Activated CD4-positive, alpha-beta T cell treated with anti-CD3 and anti-CD28 coated beads, Interleukin-2, amount 10 ng/mL, durations not matched to agents 24 days and 14 days (primary cell): ENCODE measurements at places on chromosomes 3 and 15. TPM values are rescaled to one million over a fixed set of nuclear protein-coding genes. Genes with fewer than 3 reads are reported as not detected.

- no peak overlapping the region for H3K27ac ChIP-seq
- no peaks in the 10 kb centered on the region for H3K36me3 ChIP-seq
- DNase-seq: no peak
- no peaks in the 10 kb centered on the region for H3K4me1 ChIP-seq
- H3K4me3 ChIP-seq: no peak overlapping the region
- no peaks in the 10 kb centered on the region for H3K27me3 ChIP-seq
Observed at GRCh38 chr3:159378396-159379194, 576.7 kb downstream of the MFSD1 start.

- peaks cover 7% of the 10 kb centered on the region for H3K27me3 ChIP-seq
- H3K4me1 ChIP-seq: no peaks in the 10 kb centered on the region
- H3K27ac ChIP-seq: no peak overlapping the region
- no peak overlapping the region for H3K4me3 ChIP-seq
- DNase-seq: no peak
- H3K36me3 ChIP-seq: no peaks in the 10 kb centered on the region
Observed at GRCh38 chr3:149403443-149403842, 26.0 kb upstream of the TM4SF1 start.

- H3K36me3 ChIP-seq: peaks cover 2% of the 10 kb centered on the region
- DNase-seq: no peak
- no peak overlapping the region for H3K4me3 ChIP-seq
- H3K27ac ChIP-seq: no peak overlapping the region
- H3K4me1 ChIP-seq: peaks cover 3% of the 10 kb centered on the region
Observed at GRCh38 chr3:152477422-152477821, 208.7 kb downstream of the MBNL1 start.

GRCh38 chr15:67579164-67579563, 36.7 kb downstream of the MAP2K5 start:
- H3K4me1 ChIP-seq: peaks cover 3% of the 10 kb centered on the region
- H3K36me3 ChIP-seq: peaks cover 4% of the 10 kb centered on the region
- no peak overlapping the region for H3K27ac ChIP-seq
- no peaks in the 10 kb centered on the region for H3K27me3 ChIP-seq
- DNase-seq: no peak
- H3K4me3 ChIP-seq: no peak overlapping the region

GRCh38 chr3:142778541-142778940, 54.7 kb downstream of the TRPC1 start:
- no peak for DNase-seq
- H3K27me3 ChIP-seq: no peaks in the 10 kb centered on the region
- H3K4me1 ChIP-seq: no peaks in the 10 kb centered on the region
- H3K4me3 ChIP-seq: no peak overlapping the region
- no peaks in the 10 kb centered on the region for H3K36me3 ChIP-seq
- no peak overlapping the region for H3K27ac ChIP-seq

DNA sequence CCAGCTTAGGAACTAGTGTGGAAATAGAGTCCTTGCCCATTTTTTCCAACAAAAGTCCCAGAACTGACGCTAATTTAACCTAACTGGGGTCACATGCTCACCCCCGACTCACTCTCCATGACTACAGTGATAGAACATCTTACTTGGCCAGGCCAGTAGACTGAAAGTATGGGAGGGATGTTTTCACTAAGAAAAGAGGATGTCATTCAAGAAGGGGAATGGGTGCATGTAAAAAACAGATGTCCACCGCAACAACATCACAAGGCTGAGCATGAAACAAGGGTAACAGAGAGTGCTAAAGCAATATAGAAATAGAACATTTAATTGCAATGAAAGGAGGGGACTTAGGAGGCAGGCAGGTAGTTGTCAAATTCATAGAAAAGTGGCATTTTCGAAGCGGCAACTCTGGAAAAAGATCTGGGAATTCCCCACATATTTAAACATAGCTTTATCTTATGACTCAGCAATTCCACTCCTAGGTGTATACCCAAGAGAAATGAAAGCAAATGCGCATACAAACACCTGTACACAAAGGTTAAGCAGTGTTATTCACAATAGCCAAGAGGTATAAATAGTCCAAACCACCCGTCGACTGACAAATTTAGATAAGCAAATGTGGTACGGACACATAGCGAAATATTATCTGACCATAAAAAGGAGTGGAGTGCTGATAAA, 41.1 kb upstream of the UBE2E2 start:
- no peaks in the 10 kb centered on the region for H3K27me3 ChIP-seq
- no peak for DNase-seq
- no peak overlapping the region for H3K27ac ChIP-seq
- H3K36me3 ChIP-seq: no peaks in the 10 kb centered on the region
- H3K4me1 ChIP-seq: peaks cover 1% of the 10 kb centered on the region

- no peaks in the 10 kb centered on the region for H3K4me1 ChIP-seq
- DNase-seq: no peak
- H3K27me3 ChIP-seq: peaks cover 9% of the 10 kb centered on the region
- no peak overlapping the region for H3K4me3 ChIP-seq
- H3K36me3 ChIP-seq: no peaks in the 10 kb centered on the region
Observed at GRCh38 chr3:13600950-13601691, 52.2 kb downstream of the FBLN2 start.

DNA sequence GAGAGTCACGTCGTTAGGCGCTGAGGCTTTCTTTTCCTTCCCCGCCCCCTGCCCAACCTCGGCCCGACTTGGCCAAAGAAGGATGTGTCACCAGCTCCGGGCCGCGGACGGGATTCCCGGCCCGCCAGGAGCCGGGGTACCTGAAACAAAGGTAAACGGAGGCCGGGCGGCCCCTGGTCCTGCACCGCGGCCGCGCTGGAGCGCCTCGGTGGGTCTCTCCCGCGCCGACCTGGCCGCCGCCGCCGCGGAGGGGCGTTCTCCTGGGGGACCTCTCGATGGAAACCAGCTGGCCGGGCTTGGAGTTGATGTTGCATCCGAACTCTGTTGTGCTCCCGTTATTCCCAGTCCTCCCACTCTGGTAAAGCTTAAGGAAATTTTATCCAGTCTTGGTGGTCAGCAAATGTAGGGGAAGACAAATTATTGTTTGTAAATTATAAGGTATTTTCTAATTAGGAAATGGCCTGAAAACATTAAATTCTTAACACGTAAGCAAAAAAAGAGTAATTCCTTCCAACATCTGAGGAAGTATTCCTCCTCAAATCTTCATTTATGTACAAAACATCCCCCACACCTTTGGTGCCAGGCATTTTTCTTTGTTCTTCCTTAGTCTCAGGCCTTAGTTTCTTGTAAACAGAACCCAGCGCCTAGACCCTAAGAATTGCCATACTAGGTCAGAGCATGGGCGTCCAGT, 888 bp downstream of the PPP2R3A start:
- H3K27me3 ChIP-seq: peaks cover 38% of the 10 kb centered on the region
- H3K36me3 ChIP-seq: no peaks in the 10 kb centered on the region
- H3K27ac ChIP-seq: no peak overlapping the region
- peak overlapping the region; percentile 76 for H3K4me3 ChIP-seq
- peaks cover 10% of the 10 kb centered on the region for H3K4me1 ChIP-seq

The DNAH12 gene
- total RNA-seq: not detected in 2 replicates

The DLL4 gene
- 0.33 TPM in 1 of 2 replicates, not detected in the other for total RNA-seq

The CCDC12 gene
- total RNA-seq: 55.3 and 66.2 TPM in 2 replicates

The MFAP1 gene
- total RNA-seq: 49.3 and 51.3 TPM in 2 replicates

The P2RY12 gene
- not detected in 2 replicates for total RNA-seq

The SATB1 gene
- 561 and 571 TPM in 2 replicates for total RNA-seq
